ENCODE measurements at places on chromosomes 12 and 14.

DNA sequence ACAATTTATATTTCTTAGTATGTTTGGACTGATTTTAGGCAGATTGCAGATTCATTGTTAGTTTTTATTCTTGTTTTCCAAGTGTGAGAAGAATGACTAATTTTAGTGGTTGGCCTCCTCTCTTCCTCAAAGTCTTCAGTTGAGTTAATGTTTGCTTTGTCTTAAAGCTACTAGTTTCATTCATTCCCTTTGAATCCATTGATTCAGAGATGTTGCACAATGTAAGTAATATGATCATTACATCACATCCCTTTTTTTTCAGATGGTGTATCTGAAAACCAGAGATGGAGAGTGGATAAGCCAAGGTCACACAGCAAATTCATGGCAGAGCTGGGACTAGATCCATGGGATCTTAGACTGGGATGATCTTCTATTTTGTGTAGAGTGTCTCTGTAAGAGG is 577.5 kb downstream of the BCL11B start:
- DNase-seq = no peak

DNA sequence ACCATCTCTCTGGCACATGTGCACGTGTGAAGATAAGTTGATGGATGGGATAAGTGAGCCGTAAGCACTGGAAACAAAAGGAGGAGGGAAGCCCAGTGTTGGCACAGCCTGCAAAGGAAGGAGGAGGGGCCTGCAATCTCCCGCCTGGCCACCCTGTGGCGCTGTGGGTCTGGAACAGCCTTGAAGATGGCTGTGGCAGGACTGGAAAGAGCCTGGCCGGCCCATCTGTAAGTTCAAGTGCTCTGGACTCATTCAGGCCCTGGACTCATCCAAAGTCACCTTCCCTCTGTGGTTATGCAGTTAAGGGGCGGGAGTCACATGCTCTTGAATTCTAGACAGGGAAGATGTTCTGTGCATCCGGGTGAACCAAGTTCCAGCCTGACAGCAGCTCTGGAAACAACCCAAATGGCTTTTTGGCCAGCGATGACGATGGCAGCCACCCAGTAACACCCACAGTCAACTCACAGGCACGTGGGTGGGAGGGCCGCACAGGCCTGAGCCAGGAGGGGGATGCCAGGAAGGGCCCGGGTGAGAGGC is 50.4 kb downstream of the CHGA start:
- peak; percentile 66 for DNase-seq

GRCh38 chr12:18581232-18581962 is 156.4 kb downstream of the PLCZ1 start:
- no peak for DNase-seq

DNA sequence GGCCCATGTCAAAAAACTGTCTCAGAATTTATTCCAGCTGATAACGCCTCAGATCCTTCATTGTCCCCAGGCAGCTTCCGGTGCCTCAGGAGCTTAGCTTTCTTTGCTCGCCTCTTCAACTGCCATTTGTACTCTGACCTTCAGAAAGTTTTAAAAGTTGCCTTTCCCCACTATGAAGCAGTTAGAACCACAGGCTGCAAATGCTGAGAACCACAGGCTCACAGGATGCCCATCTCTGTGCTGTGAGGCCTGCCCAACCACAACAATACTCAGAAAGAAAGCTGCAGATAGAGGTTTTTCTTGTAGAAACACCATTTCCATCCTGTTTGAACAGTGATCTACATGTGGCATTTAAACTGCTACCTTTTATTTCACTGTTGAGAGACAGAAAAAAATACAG is 131.1 kb downstream of the PRKCH start:
- DNase-seq = no peak

DNA sequence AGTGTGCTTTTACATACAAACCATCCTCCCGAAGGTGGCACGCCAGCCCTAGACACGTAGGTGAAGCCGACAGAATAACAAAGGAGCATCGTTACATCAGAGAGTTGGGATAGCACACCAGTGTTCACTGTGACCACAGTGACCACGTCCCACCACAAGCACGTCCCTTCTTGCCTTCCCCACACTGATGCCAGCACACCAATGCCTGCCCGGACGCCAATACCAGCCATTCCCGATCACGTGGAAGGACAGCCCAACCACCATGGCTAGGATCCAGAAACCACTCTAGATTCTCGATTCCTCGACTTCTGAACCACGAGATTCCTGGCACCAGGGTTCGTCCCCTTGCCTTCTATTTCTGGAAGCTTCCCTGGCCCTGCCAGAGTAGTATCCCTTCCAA is 48.0 kb upstream of the GPR68 start:
- no peak for DNase-seq

- no peak for DNase-seq
These were observed 864.7 kb downstream of the SLC6A15 start for GRCh38 chr12:84047881-84048280.

Data from foreskin melanocyte (primary cell).